ENCODE measurements at places on chromosomes 6 and 20. TPM values are rescaled to one million over a fixed set of nuclear protein-coding genes. Genes with fewer than 3 reads are reported as not detected.
A peak's percentile ranks its signal among the peaks of the same experiment; 100 is the strongest.

The SRMS gene
- not detected for total RNA-seq

The PROKR2 gene
- not detected for total RNA-seq

The FABP7 gene
- total RNA-seq: not detected

The ARMH2 gene
- total RNA-seq: not detected

The ECT2L gene
- total RNA-seq: 0.62 TPM

The NTSR1 gene
- total RNA-seq: not detected

DNA sequence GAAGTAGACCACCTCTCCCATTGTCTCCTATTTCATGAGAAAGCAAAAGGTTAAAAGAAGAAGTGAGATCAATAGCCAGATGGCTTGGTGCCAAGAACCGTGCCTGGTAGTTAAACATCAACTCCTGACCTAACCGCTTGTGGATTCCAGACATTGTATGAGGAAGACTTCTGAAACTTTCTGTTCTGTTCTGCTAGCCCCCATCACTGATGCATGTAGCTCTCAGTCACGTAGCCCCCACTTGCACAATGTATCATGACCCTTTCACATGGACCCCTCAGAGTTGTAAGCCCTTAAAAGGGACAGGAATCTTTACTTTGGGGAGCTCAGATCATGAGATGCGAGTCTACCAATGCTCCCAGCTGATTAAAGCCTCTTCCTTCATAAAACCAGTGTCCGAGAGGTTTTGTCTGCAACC, 301.2 kb downstream of the RNGTT start:
- DNase-seq: no peak

- DNase-seq: no peak
Observed at GRCh38 chr6:4264601-4265000, 129.2 kb upstream of the ECI2 start.

- no peak for DNase-seq
Observed at GRCh38 chr6:132304891-132305305, 96.4 kb downstream of the MOXD1 start.

DNA sequence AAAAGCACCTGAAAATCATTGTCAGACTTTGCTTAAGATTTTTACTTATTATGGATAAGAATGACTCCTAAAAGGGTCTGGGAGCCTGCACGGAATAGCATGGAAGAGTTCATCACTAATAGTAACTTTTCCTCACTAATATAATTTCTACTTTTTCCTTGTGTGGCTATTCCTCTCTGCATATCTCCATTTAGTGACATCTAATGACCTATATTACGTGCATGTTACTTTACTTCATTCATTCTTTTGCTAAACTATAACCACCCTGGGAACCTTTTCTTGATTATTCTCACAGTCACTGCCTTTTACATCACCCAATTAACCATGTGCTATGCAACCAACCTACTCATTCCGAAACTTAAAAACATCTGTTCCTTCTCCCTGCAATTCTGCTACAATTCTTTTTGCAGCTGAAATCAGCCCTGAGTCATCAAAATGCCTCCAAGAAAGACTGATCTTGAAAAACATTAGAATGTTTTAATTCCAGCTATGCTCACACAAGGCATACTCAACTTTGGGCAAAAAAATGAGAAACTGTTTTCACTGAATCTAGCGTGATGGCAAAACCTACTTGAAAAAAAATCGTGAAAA, 313.3 kb downstream of the RNGTT start:
- no peak for DNase-seq

DNA sequence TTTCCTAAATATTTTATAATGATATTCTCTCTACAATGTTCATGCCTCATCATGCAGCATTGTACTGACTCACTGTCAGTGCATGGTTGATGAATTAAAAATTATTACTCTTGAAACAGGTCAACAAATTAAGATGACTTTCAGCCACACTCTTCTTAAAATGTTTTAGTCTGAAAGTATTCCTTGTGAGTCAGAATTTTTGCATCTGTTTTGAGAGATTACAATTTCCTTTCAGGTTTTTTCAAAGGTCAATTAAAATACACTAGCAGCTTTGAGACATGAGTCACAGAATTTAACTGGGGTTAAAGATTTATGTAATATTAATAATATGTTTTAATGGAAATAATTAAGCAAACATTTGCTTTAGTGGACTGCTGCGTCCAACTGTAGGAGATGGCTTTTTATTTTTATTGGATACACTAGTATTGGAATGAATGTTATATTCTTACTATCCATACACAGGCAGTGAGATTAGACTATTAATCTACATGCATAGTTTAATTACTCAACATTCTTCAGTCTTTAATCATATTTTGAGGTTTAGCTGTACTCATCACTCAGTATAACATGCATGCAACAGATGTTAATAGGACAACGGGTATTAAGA, 9.7 kb downstream of the COL12A1 start:
- no peak for DNase-seq

DNA sequence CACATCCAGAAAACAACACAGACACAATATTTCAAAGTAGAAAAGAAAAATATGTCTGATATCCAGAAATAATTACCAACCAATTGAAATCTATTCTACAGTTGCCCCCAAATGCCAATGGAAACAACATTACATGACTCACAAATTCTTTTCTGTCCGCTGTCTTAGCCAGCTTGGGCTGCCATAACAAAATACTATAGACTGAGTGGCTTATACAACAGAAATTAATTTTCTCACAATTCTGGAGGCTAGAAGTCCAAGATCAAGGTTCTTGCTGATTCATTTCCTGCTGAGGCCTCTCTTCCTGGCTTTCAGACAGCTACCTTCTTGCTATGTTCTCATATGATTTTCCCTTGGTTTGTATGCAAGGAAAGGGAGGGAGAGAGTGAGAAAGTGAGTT, 698.1 kb downstream of the DHX35 start:
- DNase-seq: no peak

DNA sequence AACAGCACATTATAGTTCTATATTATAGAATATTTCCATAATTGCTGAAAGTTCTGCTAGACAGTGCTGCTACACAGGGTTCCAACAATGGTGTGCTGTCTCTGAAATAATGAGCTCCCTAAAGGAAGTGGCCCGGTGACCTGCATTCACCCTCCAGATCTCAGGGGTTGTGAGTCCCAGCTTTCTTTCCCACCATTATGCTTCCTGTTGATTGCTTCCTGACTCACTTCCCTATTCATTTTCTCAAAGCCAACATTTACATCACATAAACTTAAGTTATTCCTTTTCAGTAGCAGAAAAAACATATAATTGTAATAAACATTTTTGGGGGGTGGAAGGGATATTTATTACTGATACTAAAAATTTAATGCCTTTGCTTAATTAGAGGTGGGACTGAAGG, 12.9 kb upstream of the CCN6 start:
- DNase-seq: no peak

- DNase-seq: no peak
Observed at GRCh38 chr6:1554141-1554475, 55.6 kb upstream of the FOXC1 start.

GRCh38 chr20:46117704-46118467, at the start of gene CD40:
Gene CD40, plus strand, starts transcription at chr20:46118314. Its CDS starts 30 bp downstream, at chr20:46118344.
- peak; percentile 94 for DNase-seq

DNA sequence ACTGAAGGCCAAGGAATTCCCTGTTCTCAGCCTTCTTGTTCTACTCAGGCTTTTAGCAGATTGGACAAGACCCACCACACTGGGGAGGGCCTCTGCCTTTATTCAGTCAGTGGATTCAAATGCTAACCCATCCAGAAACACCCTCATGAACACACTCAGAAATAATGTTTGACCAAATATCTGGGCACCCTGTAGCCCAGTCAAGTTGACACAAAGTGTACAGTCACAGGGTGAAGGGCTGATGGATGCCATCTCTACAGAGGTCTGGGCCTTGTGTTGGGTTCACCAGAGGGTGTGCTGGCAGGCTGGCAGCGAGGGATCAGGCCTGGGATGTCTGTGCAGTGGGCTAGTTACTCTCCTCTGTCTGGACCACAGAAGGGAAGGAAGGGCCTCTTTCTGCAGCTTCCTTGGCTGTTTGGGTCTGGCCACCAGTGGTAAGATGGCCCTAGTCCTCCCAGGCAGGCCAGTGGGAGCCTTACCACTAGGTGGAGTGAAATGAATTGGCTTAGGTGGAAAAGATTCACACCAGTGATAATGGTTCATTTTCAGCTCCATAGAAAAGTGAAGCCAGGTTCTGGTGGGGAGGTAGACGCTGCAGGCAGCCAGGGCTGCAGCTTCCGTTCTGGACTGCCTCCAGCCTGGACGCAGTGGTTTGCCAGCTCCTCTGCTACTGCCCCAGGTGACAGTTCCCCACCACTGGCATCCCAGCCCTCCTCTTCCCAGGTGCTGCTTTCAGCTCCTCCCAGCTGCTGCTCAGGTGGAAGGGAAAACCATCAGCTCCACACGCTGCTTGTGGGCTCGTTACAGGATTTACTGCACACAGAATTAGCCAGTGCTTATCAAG, 9.2 kb downstream of the TUBB2A start:
- DNase-seq: no peak

DNA sequence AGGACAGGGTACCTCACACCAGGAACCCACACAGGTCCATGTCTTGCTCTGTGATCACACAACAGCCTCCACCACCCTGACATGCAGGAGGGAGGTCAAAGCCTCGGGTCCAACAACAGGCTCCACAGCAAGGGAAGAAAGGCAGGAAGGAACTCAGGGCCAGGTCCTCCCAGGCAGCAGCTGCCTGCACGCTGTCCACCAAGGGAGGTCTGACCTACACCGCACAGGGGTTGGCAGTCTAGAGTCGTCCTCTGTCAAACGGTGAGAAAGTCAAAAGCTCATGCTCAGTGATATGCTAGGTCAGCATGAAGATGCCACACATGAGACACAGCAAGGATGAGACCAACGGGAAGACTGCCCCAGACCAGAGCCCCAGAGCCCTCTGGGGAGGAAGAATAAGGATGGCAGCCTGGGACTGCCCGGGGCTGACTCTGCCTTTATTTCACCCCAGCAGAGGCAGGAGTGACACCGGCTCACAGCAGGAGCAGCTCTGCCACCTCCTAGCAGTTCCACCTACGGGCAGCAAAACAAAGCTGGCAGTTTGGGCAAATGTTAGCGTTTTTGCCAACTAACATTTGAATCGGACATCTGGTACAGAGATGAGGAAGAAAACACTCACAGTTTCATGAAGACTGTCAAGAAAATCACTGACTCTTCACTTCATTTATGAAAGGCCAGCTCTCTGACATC, 8.5 kb downstream of the GMEB2 start:
- DNase-seq: no peak

GRCh38 chr6:56231827-56232226, 15.6 kb downstream of the COL21A1 start:
- no peak for DNase-seq

- no peak for DNase-seq
Observed at GRCh38 chr6:79193971-79194370, 40.5 kb downstream of the HMGN3 start.

DNA sequence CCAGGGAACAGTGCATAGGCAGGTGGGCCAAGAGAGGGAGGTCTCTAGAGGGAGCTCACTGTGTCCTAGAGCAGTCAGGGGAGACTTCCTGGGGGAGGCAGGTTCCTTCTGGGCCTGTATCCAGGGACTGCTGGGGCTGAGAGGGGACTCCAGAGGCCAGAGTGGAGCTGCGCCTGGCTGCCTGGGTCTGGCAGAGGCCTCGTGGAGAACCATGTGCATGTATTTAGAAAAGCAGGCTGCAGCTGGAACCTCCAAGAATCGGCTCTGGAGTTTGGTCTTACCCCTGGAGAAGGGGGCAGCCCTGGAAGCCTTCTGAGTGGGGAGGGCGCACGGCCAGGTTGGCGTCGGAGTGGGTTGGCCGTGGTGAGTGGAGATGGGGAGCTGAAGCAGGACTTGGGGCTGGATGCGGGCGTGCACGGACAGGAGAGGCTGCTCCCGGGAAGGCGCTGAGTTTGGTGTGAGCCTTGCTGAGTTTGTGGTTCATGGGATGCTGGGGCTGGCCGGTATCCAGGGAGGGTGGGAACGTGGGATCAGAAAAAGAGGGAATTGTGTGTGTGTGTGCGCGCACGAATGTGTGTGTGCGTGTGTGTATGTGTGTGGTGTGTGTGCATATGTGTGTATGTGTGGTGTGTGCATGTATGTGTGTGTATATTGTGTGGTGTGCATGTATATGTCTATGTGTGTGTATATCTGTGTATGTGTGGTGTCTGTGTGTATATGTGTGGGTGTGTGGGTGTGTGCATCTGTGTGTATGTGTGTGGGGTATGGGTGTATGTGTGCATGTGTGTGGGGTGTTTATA, 10.8 kb downstream of the VSTM2L start:
- DNase-seq: no peak

DNA sequence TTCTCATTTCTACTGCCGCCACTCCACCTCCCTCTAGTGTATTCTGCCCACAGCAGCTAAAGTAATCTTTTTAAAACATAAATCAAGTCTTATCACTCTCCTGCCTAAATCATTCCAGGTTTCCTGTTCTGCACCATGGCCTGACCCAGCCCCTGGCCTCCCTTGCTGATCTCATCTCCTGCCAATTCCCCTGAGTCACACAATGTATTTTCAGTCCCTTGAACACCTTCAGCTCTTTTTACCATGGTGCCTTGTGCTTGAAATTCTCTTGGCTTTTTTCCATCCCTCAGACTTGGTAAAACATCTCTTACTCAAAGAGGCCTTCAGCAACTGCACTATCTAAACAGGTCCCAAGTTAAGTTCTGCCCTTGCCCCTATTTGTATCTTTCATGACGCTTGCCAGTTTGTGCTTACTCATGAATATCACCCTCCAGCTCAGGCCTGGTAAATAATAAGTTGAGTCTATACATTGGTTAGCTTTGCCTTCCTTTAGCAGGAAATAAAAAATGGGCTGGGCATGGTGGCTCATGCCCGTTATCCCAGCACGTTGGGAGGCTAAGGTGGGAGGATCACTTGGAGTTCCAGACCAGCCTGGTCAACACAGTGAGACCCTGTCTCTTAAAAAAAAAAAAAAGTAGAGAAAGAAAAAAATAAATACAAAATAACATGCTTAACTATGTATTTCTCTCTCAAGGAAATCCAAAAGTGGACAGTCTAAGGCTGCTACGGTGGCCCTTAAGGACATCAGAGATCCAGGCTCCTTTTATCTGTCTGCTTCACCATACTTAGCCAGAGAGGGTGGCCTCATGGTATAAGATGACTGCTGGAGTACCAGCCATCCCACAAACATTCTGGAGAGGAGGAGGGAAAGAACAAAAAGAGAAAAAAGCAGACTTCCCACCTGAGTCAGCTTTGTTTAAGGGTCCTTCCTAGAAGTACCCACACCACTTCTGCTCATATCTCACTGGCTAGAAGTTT, 62.2 kb downstream of the ARFGEF2 start:
- peak; percentile 37 for DNase-seq

- DNase-seq: peak; percentile 64
Observed at GRCh38 chr6:151290877-151291721, 51.3 kb downstream of the AKAP12 start.

GRCh38 chr6:610882-611281, 46.0 kb downstream of the HUS1B start:
- DNase-seq: no peak
